ENCODE measurements at places on chromosomes 1 and 21. TPM values are rescaled to one million over a fixed set of nuclear protein-coding genes. Genes with fewer than 3 reads are reported as not detected.

The G0S2 gene
- 2.3 TPM for total RNA-seq

The FMO4 gene
- 9.9 TPM for total RNA-seq

The FAM72D gene
- total RNA-seq: 1.2 TPM

DNA sequence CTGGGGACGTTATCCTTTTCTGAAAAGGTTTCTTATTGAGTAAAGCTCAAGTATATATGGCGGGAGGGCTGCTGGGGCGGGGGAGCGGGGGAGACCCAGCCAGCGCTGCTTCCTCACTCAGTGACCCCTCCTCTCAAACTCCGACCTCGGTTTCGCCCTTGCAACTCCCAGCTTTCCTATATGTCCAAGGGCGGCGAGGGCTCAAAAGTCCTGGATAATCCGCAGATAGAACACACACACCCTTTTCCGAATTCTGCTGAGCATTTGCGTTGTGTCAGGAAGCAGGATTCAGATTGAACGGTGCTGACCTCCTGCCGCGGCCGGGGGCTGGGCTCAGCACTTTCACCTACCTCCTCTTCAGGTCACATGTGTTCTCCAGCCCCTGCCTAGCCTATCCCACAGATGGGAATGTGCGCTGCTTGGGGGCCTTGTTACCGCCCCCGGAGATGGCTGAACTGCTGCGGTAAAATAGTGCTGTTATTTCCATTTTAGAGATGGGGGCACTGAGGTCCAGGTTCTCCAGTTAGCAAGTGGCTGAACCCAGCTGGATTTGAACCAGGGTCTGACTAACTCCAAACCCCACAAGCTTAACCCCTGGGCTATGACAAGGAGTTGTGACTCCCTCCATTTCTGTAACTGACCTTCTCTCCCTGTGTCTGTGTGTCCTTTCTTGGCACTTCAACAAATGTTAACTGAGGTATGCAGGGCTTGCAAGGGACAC is 795 bp upstream of the AHDC1 start:
- no peak for DNase-seq

GRCh38 chr1:226993814-226994585 is 53.9 kb downstream of the COQ8A start:
- DNase-seq: no peak

The SLC6A17 gene
- 0.13 TPM for total RNA-seq

DNA sequence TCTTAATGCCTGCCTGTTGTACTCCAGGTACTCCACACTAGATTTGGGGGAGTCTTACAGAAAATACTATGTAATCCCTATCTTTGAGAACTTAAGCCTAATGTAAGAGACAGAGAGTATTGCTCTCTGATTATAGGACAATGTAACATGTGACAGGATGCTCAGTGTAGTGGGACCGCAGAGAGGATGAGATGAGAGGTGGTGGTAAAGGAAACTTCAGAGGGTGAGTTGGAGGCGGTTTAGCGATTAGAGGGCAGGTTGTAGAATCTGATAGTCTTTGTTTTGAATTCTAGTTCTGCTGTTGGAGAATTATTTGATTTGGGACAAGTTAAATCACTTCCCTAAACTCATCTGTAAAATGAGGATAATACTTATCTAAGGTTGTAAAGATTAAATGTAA is 5.4 kb downstream of the SOAT1 start:
- peak; percentile 65 for DNase-seq

The HES2 gene
- total RNA-seq: 4.9 TPM

The MAPKAPK2 gene
- total RNA-seq: 49.6 TPM

GRCh38 chr1:52601991-52602855 is at the start of gene GPX7:
TSS of gene GPX7 (plus strand) at chr1:52602371. CDS start at chr1:52602410, 39 bp downstream.
- DNase-seq: peak; percentile 53

GRCh38 chr1:85585799-85586198 is 5.2 kb downstream of the CCN1 start:
- no peak for DNase-seq

DNA sequence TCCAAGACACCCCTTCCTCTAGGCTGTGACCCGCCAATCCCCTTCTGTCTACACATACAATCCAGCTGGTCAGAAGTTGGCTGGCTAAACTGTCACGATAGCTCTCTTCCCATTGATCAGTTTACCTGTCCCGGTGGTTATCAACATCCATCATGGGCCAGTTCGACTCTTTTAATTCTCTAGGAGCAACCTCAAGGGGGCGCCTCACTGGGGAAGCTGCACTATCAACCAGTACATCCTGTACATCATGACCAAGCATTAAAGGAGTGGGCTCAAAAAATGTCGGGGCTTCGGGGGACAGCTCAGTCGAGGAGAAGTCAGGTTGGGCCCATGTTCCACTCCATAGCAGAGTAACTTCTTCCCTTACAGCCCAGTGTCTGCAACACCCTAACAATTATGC is 53.2 kb upstream of the B3GALNT2 start:
- DNase-seq: no peak

The GPR37L1 gene
- 0.27 TPM for total RNA-seq

DNA sequence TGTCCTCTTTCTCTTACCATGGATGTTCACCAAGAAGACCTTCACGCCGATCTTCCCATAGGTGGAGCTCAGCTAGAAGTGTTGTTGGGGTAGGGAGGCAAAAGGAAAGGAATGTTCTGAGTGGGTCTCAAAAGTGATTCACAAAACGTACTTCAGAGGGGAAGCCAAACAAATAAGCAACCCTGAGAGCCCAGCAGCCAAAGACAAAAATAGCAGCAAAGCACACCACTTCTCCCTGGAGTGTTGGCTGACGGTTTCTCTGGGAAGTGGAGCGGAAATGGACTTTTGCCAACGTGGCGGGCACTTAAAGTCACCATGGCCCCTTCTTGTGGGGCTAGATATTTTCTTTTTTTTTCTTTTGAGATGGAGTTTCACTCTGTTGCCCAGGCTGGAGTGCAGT is 23.1 kb downstream of the SLC26A9 start:
- no peak for DNase-seq

- DNase-seq: no peak
These were observed 66.1 kb upstream of the AKT3 start for GRCh38 chr1:243916160-243916559.

- no peak for DNase-seq
These were observed 61.8 kb upstream of the COA6 start for GRCh38 chr1:234311414-234311813.

GRCh38 chr1:13587256-13588030 is 3.8 kb downstream of the PDPN start:
- DNase-seq: no peak

GRCh38 chr1:166383635-166384346 is 217.0 kb upstream of the FAM78B start:
- no peak for DNase-seq

DNA sequence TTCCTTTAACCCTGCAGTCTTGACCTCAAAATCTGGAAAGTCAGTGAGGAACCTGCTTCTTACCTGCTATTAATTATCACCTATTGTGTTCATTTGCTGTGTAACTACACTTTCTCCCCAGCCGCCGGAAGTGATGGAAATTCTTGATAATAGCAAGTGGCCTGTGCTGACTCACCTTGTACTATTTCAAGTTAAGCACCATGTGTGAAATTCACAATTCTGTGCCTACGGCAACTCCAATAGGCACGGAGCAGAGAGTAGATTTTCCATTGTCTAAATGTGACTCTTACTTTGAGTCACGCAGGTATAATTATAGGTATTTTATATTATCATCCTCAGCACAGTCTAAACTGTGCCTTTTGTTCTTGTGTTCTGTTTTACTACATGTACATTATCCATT is 466.8 kb downstream of the KIF26B start:
- DNase-seq: no peak

- no peak for DNase-seq
These were observed 354.6 kb downstream of the MATN1 start for GRCh38 chr1:30368651-30369240.

DNA sequence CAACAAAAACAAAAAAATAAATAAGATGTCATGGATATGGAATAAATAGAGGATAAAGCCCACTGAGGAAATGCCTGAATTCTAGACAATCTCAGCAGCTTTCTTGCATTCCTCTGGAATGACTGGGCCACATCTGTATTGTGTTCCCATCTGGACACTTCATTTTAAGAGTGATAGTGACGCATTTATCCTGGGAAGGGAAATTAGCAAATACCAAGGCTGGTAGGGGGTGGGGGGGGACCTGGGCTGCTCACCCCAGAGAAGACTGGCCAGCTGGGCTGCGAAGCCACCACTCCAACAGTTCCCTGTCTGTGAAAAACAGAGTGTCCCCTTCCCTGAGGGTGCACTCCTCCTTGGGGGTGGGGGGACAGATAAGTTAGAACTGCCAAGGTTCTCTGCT is 106.3 kb downstream of the HIVEP3 start:
- no peak for DNase-seq

GRCh38 chr1:193348091-193348768 is 161.8 kb upstream of the B3GALT2 start:
- no peak for DNase-seq
